ENCODE measurements at places on chromosomes 12 and 14.

DNA sequence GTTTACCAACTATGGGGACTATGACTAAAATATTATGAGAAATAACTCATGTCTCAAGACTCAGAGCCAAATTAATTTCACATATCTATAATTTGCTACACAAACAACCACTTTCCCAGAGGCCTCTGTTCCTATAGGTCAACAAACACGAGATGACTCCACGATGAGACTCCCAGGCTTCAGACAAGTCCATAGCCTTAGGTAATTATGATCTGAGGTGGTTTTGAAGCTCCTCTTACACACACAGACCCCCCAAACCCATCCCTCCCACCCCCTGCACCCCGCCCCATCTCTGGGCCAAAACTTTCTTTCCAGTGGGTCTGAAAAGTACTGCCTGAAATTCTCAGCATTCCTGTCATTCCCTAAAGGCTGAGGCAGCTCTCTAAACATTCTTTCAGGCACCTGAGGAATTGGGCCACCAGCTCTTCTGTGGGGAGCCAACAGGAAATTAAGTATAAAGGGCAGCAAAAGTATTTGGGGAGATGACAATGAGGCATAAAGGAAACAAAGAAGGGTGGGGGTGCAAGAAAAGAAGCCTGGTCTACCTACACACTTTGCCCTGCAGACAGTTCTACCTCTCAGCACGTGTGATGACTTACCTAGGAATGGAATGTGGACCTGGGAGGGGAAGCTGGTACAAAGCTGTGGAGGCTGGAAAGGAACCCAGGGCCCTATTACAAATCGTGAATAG lies 143.6 kb downstream of the PAWR start:
- DNase-seq, result no peak

DNA sequence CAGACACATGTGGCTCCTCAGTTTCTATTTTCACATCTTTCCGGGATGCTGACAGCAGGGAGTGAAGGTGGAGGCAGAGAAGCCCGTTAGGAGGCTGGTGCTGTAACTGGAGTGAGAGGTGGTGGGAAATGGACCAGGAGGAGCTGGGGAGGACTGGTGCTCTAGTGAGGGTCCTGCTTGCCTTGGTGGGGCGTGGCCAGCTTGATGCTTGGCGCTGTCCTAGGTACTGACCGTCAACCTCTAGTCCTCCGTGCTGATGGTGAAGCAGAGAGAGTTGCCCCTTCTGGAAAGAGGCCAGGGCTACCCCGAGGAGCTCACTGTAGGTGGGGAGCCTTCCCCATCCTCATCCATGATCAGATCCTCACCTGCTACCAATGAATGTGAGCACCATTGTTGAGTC lies 1.4 kb downstream of the TRMT61A start:
- DNase-seq, result no peak

DNA sequence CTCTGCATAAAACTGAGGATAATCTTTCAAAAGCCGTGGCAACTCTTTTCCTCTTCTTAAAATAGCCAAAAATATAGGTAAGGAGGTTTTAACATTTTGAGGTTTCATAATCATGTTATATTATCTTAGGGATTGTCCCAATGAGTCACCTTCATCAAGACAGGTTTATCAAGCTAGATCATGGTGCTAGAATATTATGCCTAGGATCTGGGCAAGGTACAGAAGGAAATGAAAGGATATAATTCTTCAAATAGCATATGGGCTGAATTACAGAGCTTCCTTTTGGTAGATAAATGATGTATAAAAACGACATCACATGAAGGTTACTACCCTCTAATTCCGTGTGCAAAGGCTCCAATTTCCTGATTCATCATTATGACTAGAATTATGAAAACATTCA lies 28.6 kb upstream of the TBC1D15 start:
- DNase-seq, result no peak

- no peak for DNase-seq
Observed at GRCh38 chr12:13144266-13144828, 40.9 kb upstream of the GSG1 start.

GRCh38 chr12:49984476-49985359 lies 12.0 kb downstream of the AQP6 start:
- DNase-seq, result no peak

DNA sequence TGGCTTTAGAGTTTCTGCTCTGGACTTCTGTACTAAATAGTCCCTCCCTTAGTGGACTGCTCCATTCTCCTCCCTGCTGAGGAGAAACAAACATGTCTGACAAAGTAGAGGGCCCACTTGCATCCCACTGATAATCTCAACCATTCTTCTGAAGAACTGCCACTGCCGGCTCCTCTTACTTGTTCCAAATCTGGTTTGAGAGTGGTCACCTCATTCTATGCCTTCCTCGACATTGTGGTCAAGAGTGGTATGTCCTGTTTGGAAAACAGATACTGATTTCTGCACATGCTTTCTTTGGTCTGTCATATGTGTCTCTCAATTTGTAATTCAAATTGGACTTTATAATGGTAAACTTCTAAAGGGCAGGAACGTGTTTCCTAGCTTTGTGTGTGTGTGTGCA lies 36.3 kb upstream of the PLEKHA5 start:
- no peak for DNase-seq

DNA sequence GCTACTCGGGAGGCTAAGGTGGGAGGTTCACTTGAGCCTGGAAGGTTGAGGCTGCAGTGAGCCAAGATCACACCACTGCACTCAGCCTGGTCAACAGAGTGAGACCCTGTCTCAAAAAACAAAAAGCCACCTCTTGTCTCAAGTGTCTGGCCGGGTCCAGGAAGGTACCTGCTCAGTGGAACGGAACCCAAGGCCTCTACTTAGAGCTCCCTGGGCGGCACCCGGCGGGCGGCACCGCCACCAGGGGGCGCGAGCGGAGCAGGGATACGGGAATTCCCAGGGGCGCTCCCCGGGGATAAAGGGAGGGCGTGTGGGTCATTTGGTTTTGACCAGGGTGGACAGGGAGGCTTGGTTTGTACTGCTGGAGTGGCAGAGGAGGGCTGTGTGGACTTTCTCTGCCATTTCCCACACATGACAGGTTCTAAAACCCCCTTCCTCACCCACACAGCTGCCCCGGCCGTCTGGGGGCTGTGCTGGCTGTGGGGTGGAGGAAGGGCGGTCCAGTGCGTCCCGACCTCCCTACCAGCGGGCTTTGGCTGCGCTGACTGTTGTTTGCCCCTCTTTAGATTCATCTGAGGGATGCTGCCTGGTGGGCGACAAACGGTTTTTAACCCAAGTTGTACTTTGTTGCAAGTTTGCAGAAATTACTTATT lies 91.4 kb downstream of the SETD3 start:
- peak; percentile 52 for DNase-seq

DNA sequence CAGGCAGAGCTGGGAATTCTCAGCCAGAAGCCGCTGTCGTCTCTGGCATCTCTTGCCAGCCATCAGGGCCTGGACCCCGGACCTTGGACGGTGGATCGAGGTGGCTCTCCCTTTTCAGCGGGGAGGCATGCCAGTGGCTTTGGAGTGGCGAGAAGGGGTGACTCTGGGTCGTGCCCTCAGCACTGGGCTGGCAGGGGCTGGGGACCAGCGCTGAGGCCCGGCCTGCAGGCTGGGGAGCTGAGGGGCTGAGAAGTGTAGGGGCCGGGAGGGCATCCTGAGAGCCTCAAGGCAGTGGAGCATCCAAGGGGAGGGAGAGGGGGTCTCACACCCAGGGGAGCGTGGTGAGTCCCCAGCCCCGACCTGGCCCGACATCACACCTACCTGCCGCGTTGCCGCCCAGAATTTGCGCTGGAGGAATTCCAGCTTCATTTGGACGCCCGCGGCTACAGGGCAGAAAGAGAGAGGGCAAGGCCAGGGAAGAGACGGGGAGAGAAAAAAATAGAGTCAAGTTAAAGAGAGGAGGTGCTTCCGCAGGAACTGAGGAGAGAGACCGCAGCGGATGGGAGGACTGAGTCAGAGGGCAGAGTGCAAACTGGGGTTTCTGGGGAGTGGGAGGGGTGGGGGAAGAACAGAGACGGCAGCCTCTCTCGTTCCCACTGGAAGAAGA lies 9.0 kb upstream of the LRTM2 start:
- peak; percentile 44 for DNase-seq
